ENCODE measurements at places on chromosomes 2 and 18.

DNA sequence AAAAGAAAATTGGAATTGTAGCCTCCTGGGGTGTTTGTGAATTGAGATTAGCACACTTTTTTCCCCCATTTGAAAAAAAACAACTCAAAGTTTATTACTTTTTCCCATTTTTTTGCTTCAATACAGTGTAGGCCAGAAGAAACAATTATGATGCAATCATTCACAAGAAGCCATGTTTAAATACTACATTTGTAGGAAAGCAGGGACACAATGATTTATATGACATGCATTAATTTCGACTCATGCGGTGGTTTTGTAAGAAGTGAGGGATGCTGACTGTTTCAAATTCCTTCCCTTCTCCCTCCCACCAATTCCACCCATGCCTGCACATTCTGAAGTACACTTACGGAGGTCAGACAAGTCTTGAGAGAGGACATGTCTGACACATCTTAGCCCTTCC is 774.2 kb upstream of the FSHR start:
- DNase-seq, result no peak

DNA sequence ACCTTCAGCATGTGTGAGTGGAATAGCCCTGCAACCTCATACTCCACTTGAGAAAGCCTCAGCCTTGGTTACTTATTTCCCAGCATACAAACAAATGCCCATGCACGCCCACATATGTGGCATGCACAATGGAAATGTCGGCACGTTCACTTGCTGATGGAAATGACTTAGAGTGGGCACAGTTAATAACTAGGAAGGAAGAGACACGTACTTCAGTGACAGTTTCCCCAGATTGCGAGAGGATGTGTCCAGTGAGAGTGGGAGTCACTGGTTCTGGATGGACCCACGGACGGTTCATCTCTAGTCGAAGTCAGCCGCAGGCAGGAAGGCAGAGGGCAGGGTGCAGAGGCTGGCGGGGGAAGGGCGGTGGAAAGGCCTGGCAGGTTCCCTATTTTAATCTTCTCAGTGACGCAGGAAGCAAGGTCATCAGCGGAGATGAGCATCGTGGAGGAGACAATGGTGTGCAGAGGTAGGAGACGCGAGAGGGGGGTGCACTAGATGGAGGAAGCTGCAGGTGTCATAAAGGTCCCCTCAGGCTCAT is 350.7 kb upstream of the MYT1L start:
- no peak for DNase-seq

GRCh38 chr2:220703279-220703678 is 868.8 kb downstream of the EPHA4 start:
- DNase-seq, result no peak

- no peak for DNase-seq
Observed at GRCh38 chr18:36366994-36367839, 69.7 kb downstream of the FHOD3 start.

- DNase-seq, result no peak
Observed at GRCh38 chr2:43566461-43566729, 29.4 kb downstream of the THADA start.

GRCh38 chr2:80568011-80568410 is 263.5 kb upstream of the LRRTM1 start:
- DNase-seq, result no peak

DNA sequence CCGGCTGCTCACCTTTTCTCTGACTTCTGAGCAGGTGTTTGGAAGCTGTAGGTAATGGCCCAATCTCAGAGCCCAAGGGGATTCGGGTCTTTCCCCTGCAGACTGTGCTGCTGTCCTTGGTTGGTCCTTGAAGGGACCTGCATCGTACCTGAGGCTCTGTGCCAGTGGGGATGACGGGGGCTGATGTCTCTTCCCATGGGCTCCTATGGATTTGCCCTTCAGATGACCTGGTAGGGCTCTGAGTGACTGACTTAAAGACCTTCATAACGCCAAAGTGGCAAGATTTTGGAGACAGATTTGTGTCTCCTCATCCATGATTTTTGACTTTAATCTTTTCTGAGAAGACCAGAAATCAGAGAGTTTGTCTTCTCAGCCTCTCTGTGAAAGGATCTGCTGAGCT is 166.1 kb downstream of the FAM210A start:
- no peak for DNase-seq

DNA sequence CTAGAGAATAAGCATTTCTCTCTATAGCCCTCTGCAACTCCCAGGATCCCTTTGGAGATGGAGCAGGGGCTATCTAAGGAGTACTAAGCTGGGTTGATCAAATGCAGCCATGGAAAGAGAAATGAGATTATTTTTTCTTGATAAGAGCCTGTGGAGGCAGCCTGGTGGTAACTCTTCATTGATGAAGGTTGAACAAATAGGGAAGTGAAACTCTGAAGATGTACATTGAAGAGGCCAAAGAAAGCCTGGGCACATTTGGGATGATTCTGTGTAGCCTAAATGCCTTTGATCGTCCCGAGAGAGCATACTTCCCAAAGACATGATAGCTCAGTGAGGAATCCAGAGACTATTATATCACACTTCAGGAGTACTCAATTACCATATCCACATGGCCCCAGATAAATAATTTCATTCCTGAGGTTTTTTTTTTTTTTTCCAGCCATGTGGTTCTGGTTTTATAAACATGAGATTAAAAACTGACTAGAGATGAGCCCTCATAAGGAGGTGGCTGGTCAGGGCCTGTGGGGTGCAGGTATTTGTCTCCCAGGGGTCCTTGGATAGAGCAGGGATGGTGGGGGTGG is 192.5 kb downstream of the TPGS2 start:
- no peak for DNase-seq

DNA sequence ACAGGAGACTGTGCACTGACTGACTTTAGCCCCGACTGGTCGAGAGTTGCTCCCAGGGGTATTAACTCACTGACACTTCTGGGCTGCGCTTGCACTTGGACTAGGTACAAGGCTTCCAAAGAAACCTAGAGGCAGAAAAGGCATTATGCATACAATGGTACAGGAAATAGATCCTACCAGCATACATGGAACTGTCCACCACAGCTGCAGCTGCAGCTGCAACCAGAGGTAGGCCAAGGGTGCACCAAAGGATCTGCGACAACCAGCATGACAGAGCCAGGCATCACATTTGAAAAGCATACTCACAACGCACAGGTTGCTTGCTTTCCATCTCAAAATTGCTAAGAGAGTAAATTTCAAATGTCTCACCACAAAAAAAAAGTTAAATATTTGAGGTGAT is 22.6 kb upstream of the PGAP1 start:
- no peak for DNase-seq

- DNase-seq, result no peak
Observed at GRCh38 chr2:222304737-222305515, 6.1 kb upstream of the PAX3 start.

DNA sequence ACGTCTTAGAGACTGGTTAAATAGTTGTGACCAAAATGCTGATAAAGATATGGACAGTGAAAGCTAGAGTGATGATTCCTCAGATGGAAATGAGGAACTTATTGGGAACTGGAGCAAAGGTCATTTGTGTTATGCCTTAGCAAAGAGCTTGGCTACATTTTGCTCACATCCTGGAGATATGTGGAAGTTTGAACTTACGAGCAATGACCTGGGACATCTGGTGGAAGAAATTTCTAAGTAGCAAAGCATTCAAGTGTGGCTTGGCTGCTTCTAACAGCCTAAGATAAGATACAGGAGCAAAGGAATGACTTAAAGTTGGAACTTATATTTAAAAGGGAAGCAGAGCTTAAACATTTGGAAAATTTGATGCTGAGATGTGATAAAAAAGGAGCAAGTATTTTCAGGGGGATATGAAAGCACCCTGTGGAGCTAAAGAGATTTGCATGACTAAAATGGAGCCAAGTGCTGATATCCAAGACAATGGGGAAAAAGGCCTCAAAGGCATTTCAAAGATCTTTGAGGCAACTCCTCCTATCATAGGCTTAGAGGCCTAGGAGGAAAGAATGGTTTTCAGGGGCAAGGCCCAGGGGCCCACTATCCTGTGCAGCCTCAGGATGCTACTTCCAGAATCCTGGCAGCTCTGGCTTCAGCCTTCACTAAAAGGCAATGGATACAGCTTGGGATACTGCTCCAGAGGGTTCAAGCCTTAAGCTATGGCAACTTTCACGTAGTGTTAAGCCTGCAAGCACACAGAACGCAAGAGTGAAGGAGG is 124.1 kb upstream of the KLHL14 start:
- no peak for DNase-seq

DNA sequence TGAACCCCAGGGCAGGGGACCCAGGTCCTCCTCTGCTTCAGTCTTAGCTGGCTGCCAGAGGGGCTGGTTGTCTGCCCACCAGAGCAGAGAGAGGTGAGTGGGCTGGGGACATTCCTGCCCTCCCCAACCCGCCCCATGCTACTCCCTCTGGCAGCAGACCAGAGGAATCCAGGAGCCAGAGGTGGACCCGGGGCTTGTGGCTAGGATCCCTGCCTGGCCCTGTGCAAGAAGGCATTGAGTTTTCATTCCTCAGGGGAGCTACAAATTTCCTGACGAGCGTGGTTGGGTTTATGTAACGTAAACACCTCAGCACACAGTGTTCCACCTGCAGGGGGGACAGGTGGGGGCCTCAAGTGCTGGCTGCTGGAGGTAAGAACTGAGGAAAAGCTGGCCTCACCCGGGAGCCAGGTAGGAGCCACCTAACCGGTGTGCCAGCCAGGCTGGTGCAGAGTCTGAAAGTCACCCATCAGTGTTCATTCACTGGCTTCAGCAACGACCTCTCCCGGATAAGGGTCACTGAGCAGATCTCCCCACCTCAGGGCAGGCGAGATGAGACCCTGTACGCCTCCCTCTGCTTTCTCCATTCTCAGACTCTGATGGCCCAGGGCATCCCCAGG is 246.8 kb downstream of the DYSF start:
- DNase-seq, result no peak

DNA sequence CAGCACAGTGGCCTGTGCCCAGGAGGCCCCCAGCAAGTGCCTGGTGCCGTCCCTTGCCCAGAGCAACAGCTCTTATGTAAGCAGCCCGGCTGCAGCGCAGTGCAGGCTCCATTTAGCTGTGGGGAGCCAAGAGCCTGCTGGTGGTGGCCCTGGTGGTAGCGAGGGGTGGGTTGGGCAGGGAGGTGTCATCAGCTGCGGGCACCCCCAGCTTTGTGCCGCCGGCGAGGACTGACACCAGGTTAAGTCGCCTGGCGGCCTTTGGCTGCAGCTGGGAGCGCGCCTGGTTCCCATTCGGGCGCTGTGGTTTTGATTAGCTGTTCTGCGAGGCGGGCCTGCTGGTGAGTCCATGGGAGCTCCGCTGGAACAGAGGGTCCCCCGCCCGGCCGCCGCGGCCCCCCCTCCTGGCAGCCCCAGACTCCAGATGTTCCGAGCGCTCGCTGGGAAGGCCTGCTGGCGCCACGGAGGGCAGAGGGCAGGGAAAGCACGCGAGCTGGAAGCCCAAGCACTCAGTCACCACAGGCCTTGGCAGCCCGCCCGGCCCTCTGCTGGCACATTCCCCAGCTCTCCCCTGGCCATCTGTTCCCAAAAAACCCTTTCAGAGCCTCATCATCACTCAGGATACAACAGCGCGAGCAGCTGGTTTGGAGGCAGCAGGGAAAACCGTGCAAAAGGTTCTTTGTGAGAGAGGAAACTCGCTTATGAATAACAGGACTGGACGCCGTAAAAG is 18.4 kb downstream of the ATOH8 start:
- DNase-seq, result peak; percentile 66

DNA sequence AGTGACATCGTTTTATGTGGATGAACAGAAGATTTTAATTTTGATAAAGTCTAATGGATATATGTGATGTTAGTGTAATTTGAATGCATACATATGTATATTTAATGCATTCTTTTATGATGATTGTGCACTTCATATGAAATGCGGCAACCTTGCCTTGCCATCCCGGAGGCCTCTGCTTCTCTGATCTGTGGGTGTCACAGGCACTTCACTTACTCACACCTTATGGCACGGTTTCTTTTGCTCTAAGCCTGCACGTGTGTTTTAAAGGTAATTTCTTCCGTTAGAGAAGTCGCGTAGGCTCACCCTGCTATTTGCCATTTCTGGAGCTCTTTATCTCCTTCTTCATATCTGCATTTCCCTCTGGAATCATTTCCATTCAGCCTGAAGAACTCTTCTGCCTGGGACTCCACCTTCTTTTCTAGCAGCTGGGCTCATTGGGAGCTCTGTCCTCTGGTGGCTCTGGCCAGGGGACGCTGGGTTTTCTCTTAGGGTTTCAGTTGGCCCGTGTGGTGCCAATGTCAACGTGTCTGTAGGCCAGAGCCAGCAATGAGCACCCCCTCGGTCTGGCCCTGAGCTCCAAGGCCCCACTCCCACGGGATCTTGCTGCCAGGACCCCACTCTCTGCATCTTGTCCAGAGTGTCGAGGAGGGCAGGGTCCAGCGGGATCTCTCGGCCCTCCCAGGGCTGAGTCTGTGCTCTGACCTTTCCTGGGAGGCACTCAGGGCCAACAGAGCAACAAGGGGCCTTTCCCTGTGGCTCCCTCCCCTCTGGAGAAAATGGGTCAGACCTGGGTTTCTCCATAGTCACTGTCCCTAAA is 97.3 kb downstream of the RTP5 start:
- no peak for DNase-seq

GRCh38 chr18:55356815-55357214 is 231.2 kb downstream of the TCF4 start:
- DNase-seq, result no peak

- DNase-seq, result no peak
Observed at GRCh38 chr2:109397893-109398292, 215.9 kb downstream of the SEPTIN10 start.

DNA sequence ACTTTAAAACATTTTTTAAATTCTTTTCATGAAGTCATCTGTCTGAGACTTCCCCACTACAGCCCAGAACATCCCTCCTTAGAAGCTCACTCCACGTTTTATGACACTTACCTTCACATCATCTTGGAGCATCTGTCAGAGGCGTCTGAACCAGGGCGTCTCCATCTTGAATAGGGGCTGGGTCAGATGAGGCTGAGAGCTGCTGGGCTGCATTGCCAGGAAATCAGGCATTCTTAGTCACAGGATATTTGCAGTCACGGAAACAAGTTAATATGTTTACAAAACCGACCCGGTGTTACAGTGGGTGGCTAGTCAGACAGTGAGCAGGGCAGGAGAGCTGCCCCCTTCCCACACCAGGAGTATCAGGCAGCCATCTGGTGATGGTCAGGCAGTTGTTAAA is 456.5 kb downstream of the FBXO15 start:
- no peak for DNase-seq

GRCh38 chr2:5666798-5667197 is 25.4 kb upstream of the SOX11 start:
- no peak for DNase-seq

DNA sequence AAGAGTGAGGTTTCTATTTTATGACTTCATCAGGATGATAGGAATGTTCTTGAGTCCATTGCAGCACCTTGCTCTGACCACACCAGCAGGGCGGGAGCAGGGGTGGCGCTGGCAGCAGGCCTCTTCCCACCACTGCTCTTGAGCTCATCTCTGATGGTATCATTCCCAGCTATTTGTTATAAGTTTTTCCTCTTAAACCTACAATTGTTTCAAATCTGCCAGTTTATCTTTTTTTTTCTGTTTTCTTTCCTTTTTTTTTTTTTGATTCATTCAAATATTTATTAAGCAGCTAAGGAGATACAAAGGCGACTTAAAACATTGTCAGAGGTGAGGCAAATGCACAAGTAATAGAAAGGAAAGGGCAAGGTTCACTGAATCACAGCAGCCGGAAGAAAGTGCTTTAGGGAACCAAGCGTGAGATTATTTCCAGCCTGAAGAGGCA is 28.7 kb downstream of the NIFK start:
- DNase-seq, result no peak

- no peak for DNase-seq
Observed at GRCh38 chr2:134410831-134411231, 157.0 kb downstream of the MGAT5 start.
